CD14-positive monocyte (primary cell): ENCODE measurements at places on chromosomes 4 and X.

DNA sequence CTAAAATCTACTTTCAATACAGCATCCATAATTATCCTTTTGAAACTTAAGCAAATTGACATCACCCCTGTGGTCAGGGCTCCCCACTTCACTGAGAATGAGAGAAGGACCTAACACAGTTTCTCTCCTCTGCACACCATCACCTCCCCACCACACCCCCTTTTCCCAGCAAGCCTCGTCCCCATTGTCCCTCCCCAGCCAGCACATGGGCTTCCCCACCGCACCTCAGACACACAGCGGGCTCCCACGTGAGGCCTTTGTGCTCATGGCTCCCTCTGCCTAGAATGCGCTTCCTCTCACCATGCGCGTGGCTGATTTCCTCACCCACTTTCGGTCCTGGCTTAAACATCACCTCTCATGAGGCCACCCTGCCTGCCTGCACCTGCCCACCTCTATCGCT is 639.0 kb upstream of the FRG1 start:
- H3K27ac ChIP-seq, result no peak overlapping the region
- no peak for DNase-seq
- no peaks in the 10 kb centered on the region for H3K27me3 ChIP-seq
- no peaks in the 10 kb centered on the region for H3K4me1 ChIP-seq
- H3K4me3 ChIP-seq, result no peak overlapping the region

DNA sequence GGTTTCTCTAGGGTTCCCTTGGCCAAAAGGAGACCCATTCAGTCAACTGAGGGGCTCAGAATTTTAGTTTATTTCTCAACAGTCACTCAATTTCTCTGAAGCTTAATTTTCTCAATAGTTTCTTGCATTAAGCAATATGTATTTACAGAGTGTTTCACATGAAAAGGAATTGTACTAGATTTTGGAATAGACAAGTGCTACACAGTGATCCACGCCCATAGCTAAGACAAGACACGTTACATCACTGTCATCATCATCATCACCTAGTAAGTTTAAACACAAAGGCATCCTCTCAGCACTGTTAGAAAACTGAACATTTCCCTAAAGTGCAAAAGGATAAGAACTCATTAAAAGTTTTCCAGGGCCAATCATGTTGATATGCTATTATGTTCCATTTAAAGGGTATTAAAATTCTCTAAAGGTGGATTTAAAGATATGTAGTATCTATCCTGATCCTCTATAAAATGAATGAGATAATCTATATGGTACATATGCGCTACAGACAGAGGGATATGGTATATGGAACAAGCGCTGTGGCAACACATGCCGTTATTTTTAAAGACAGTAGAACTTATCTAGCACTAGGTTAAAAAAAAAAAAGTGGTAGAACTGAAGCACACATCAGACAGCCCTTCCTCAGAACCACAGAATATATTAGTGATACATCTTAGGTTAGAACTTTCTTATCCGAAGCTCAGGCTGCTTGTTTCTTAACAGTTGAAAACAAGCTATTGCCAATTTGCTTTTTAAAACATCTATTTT is 12.1 kb downstream of the PPA2 start:
- no peaks in the 10 kb centered on the region for H3K27me3 ChIP-seq
- peak; percentile 18 for DNase-seq
- peaks cover 4% of the 10 kb centered on the region for H3K36me3 ChIP-seq
- H3K4me1 ChIP-seq, result peaks cover 21% of the 10 kb centered on the region

GRCh38 chrX:31555506-31555905 is 483.7 kb upstream of the FTHL17 start:
- no peak for DNase-seq
- no peaks in the 10 kb centered on the region for H3K4me1 ChIP-seq
- H3K36me3 ChIP-seq, result no peaks in the 10 kb centered on the region
- no peak overlapping the region for H3K27ac ChIP-seq

DNA sequence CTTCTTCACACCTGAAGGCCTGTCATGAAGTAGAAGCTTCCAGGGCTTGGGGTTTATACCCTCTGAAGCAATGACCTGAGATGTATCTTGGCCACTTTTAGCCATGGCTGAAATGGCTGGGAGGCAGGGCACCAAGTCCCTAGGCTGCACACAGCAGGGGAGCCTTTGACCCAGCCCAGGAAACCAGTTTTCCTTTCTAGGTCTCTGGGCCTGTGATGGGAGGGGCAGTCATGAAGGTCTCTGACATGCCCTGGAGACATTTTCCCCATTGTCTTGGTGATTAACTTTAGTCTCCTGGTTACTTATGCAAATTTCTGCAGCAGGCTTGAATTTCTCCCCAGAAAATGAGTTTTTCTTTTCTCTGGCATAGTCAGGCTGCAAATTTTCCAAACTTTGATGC is 511.0 kb upstream of the KLHL4 start:
- H3K4me1 ChIP-seq, result no peaks in the 10 kb centered on the region
- H3K27ac ChIP-seq, result no peak overlapping the region
- H3K4me3 ChIP-seq, result no peak overlapping the region
- no peak for DNase-seq
